Dermis microvascular lymphatic vessel endothelial cell (primary cell): ENCODE measurements at places on chromosomes 7 and 10. TPM values are rescaled to one million over a fixed set of nuclear protein-coding genes. Genes with fewer than 3 reads are reported as not detected.

The PALD1 gene
- total RNA-seq = 177 and 179 TPM in 2 replicates

DNA sequence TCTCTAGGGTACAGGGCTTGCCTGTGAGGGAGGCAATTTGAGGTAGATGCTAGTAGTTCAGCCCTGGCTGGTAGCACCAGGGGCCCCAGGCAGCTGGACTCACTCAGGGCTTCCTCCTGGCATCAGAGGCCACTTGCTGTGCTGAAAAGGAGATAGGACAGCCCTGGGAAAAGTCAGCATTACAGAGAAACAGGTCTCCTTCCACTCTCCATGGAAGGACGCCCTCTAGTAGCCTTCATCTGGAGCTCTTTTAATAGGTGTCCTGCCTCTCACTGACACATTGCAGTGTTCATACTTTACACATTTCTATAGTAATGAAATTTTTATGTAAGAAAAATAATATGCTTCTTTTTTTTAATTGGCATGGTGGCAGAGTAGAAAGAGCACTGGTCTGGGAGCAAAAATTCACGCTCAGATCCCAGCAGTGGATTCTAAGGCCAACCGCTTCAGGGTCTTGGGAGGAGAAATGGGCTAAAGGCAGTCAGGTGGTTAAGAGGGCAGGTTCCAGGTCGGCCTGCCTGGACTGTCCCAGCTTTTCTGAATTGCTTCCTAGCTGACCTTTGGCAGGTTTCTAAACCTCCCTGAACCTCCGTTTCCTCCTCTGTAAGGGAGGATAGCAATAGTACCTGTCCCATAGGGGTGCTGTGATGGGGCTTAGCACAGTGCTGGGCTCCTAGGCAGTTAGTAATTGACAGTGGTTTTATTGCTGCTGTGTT is 35.8 kb downstream of the AIFM2 start:
- DNase-seq = no peak

DNA sequence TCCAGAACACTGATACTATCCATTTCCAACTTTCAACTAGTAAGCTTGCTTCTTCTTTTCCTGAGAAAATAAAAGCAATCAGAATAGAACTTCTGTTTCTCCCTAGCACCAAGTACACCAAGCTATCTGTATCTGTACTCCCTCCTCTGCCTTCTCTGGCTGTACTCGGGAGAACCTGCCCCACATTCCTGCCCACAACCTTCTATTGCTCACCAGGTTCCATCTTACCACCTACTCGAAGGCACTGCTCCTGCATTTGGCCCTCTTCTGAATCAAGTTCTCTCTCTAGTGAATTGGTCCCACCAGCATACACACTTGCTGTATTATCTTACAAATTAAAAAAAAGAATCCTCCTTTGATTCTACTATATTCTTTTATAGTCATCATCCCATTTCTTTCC is 169.6 kb upstream of the PTN start:
- no peak for DNase-seq

DNA sequence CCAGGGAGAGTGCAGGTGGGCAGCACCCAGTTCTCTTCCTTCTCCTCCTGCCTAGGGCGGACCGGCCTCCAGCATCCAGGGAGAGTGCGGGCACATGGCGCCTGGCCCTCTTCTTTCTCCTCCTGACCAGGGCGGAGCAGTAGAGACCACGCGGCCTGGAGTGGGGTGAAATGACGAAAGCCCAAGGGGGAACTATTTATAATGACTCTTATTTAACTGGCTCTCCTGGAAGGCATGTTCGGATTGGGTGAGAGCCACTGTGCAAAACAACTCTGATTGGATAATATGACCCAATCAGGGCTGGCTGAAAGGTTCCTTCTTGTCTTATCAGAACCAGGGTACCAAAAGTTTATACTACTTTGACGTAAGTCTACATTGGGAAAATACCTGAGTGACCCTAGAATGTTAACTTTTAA is 63.1 kb downstream of the ZNF37A start:
- DNase-seq = no peak

DNA sequence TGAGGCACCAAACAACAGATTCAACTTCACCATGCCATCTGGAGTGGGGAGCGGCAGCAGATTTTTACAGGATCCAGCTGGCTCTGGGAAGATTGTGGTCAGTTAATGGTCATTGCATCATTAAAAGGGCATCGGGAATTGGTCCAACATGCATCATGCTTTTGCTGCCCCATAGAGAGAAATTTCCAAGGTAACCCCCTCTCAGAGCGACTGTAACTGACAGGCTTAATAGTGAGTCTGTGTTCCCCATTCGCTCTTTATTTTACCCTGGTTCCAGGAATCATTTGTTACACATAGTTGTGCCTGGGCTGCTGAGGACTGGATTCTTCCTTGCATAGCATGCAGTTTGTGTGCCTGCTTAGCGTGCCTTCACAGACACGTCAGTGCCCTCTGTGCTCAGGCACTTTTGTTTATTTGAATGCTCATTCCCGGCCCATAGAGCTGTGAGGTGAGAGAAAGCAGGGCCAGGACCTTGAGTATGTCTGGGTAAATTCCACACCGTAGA is 49.9 kb downstream of the CDHR3 start:
- DNase-seq = no peak

DNA sequence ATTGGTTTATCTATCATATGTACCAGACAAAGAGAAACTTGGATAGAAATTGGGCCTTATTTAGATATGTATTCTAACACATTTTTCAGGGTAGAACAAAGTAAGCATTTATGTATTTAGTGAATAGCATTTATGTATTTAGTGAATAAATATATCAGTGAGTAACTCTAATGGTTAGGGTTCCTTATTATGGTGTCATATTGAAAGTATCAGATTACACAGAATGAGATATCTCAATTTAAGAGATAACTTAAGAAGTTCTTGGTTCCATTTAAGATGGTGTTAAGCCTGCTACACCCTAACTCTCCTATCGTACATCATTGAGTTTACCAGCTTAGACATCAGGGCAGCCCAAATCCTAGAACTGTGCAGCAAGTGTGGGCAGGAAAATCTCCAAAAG is 35.9 kb upstream of the DMTF1 start:
- DNase-seq = no peak

DNA sequence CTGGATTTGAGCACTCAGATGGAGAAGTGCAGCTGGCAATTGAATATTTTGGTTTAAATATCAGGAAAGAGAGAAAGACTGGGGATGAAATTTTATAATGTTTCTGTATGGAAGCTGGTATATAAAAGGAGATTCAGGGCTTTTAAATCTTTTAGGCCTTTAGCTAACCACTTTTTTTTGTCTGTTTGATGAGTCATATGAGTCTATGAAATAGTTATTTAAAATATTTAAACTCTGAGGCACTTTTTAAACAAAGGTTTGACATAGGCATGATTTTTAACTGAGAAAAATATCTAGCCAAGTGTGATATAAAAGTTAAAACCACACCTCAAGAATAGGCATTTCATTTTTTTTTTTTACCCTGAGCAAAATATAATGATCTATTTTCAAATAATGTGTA is 944.3 kb downstream of the GATA3 start:
- DNase-seq = no peak

GRCh38 chr10:34224639-34225038 is 590.5 kb downstream of the PARD3 start:
- DNase-seq = peak; percentile 7
